T-helper 2 cell (primary cell): ENCODE measurements at places on chromosomes 5 and 9.

DNA sequence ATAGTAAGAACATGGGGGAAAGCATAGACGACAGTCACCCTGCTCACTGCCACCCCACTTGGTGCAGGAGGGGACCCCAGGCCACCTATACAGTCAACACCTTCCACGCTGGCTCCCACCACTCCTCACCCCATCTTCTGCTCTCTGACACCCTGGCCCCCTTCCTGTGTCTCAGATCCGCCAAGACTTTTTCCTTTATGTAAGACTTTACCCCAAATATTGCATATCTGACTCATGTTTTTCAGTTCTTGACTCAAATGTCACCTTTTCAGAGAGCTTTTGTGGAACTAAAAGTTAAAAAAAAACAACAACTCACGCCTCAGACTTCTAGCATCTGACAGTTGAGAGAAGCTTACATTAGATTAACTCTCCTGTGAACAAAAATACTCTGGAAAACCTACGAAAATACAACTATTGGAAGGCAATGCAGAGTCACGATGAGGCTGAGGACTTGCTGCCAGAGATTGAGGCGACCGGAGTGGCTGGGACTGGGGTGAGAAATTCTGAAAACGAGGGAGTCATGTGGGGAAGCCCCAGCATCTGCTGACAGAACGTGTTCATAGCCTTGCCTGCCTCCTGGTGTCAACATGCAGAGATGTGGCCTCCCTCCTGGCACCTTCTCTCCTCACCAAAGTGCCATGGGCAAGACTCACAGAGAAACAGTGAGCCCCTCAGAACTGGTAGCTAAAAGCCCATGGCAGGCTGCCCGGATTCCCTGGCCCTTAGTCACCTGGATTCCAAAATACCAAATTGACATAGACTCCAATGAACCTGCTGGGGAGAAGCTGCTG is 22.4 kb upstream of the FCN2 start:
- DNase-seq, result no peak

- no peak for DNase-seq
Observed at GRCh38 chr9:28332648-28333047, 759.4 kb upstream of the C9orf72 start.

DNA sequence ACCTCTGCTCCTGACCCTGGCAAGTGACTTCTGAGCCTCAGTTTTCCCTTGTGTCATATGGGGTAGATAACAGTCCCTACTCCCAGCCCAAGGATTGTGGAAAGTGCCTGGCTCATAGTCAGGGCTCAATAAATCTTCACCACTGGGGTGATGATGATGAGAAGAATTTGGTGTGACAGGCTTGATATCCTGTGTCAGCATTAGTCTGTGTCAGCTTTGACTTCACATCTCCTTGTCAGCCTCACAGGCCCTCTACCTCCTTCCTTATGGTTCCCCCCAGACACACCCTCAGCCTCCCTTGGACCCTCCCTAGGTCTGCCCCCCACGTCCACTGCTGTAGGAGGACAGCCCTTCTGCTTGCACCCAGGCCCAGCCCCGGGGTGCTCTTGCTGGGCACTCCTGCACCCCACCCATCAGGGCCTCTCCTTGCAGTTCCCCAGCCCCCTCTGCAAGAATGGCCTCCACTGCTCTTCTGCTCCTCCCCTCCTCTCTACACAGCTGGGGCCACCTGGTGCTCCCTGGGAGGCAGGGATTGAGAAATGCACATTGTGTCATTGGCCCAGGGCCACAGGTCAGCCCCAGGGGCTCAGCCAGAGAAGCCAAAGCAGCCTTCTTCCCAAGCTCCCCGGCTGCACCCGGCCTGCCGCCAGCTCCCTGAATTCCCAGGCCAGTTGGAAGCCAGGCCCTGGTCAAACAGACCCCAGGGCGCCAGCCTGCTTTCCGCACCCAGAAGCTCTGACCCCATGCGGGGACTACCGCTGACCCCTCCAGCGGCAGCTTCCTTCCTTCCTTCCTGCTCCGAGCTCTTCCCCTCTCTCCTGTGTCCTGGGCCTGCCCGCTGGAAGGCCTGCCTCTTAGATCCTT is 7.7 kb downstream of the FGFR4 start:
- DNase-seq, result no peak

GRCh38 chr5:39176759-39177630 is 42.4 kb downstream of the FYB1 start:
- DNase-seq, result peak; percentile 49

- peak; percentile 43 for DNase-seq
Observed at GRCh38 chr9:104028827-104029226, 65.3 kb upstream of the SMC2 start.

DNA sequence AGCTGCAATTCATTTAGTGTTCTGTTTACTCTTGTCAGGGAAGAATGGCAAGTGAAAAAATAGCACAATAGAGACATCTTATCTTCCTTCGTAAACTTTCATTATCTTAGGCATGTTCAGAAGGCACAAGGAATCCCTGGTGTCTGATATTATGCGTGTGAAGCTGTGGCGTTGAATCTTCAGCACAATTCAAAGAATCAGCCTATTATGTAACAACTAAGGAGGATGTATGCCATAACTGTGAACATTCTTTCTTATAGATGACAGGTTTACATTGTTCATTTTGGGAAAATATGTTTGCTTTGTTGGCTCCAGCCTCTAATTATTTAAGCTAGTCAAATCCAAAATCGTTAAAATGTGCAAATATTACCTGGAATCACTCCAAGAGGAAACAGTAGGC is 446.1 kb downstream of the ANXA1 start:
- DNase-seq, result no peak

- DNase-seq, result no peak
Observed at GRCh38 chr5:172102913-172103626, 85.0 kb downstream of the STK10 start.
